ENCODE measurements at places on chromosomes 11 and 22. TPM values are rescaled to one million over a fixed set of nuclear protein-coding genes. Genes with fewer than 3 reads are reported as not detected.

GRCh38 chr11:87460279-87460678, 422.5 kb downstream of the TMEM135 start:
- no peak for DNase-seq

- no peak for DNase-seq
Observed at GRCh38 chr11:22337596-22338485, at the start of gene SLC17A6. TSS of gene SLC17A6 (plus strand) at chr11:22338381. CDS start at chr11:22338534, 153 bp downstream.

- no peak for DNase-seq
Observed at GRCh38 chr11:43941257-43941994, 1.0 kb upstream of the C11orf96 start.

GRCh38 chr11:99865951-99866350, 821.1 kb upstream of the ARHGAP42 start:
- no peak for DNase-seq

GRCh38 chr22:23547818-23548500, 32.1 kb downstream of the IGLL1 start:
- no peak for DNase-seq

DNA sequence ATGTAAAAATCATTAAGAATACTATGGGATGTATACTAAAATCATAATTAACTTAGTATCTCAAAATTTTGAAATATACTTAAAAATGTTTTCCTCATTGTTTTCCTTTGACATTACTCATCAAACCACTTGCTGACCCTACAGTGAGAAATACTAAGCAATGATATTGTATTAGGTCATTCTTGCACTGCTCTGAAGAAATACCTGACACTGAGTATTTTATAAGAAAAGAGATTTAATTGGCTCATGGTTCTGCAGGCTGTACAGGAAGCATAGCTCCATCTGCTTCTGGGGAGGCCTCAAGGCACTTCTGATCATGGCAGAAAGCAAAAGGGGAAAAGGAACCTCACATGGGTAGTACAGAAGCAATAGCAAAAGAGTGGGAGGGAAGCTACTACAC, 950.9 kb upstream of the CHORDC1 start:
- DNase-seq: no peak

- no peak for DNase-seq
Observed at GRCh38 chr11:130677486-130678153, 229.2 kb downstream of the ADAMTS15 start.

DNA sequence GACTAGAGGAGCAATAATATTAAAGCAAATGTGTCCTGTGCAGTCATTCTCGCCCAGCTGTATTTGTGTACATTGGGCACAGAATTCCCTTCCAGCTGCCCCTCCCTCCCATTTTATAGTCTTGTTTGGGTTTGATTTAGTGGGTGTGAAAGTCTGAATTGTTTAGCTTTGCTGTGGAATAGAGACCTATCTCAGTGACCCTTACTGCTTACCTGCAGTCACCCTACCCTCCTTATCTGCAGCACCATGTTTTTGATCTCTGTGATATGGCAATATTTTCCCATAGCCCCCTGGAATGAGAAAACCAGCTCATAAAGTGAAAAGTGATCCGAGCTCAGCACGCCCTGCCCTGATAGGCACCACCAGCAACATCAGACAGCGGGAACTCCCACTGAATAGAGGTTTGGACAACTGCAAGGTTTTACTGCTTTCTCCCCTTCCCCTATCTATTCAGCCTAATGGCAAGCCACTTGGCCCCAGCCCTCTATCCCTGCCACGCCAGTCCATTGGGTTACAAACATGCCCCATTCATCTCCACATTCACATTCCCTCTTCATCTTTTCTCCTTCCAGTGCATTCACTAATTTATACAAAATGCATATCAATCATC, 199.0 kb downstream of the ETS1 start:
- no peak for DNase-seq

DNA sequence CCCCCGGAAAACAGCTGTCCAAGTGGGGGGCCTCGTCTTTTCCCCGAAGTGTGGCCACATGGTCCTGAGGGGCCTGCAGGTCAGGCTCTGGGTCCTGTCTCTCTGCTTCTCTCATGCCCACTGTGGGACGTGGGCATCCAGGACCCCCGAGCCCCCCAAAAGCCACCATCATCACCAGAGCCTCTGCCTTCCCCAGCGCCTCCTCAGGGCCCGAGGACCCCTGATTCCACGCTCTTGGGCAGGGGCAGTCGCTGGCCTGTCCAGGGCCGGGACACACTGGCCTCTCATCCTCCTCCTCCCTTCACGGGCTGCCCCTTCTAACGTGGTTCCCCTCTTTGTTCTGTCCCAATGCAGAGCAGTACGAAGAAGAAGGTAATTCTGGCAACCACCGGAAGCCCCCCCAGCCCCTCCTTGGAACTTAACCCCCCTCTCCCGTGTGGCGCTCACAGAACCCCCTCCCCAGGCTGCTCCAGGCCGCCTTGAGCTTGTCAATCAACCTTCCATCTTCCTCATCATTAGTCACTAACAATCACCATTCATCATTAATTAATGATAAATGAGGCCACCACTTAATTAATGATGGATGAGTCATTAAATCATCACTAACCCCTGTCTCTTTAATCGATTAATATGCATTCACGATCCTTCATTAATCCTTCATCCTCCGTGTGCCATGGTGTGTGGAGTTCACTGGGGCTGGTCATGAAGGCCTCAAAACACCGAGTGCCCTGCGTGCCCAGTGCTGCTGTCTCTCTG, 3.9 kb downstream of the TNNT3 start:
- DNase-seq: no peak

GRCh38 chr11:19962801-19963175, 197.5 kb downstream of the DBX1 start:
- no peak for DNase-seq

GRCh38 chr11:43376065-43376464, 17.3 kb downstream of the TTC17 start:
- DNase-seq: no peak

GRCh38 chr22:19056951-19057401, 65.2 kb downstream of the DGCR2 start:
- DNase-seq: no peak

GRCh38 chr22:30161051-30161469, 80.8 kb downstream of the HORMAD2 start:
- no peak for DNase-seq

DNA sequence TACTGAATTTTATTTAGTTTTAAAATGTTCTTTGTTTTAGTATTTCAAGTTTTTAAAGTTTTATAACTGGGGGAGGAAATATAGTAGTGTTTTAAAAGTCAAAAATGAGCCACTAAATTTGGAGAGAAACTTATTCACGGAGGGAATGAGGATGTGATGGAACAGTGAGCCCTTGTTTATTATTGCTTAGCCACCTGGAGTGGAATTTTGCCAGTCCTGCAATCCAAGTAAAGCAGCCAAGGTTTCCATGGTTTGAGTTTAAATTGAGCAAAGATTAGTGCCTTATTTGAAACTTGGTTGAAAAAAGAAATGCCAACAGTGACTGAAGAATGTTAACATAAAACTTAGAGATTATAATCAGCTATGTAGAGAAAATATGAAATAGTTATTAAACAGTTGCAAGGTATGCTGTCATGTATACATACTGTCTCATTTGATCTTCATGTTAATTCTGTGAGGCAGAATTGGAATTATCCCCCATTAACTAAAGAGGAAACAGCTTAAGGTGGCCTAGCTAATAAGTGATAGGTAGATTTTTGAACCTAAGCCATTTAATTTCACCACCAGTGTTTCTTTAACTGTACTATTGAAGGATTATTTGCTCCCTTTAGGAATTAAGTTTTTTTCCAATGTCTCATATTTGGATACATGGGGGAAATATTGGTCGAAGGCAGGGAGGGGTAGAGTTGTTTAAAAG, 36.4 kb downstream of the SWAP70 start:
- DNase-seq: no peak

DNA sequence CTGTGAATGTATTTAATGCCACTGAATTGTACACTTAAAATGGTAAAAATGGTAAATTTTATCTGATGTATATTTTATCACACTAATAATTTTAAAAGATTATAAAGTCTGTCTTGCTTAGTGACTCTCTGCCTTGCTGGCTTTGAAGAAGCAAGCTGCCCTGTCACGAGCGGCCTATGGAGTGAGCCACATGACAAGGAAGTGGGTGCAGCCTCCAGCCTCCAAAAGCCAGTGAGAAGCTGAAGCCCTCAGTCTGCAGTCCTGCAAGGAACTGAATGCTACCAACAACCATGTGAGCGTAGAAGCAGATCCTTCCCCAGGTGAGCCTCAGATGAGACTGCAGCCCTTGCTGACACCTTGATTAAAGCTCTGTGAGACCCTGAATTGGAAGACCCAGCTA, 20.0 kb downstream of the C11orf24 start:
- no peak for DNase-seq

- DNase-seq: no peak
Observed at GRCh38 chr22:31586137-31586920, 75.7 kb downstream of the PISD start.

DNA sequence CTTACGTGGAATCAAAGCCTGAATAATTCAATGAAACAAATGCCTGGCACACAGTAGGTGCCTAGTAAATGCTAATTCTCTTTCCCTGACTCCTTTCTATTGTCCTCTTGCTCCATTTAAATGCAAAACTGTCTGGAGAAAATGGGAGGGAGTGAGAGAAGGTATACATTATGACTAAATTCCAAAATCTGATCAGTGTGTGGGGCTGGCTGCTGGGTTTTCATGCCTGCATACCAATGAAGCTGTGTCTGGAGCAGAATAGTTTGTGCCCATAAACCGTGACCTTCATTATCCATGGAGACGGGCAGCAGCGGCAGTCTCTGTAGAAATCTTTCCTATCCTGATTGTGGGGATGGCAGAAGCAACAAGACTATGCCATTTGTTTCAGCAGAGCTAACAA, 223.4 kb upstream of the ZBED5 start:
- DNase-seq: no peak

DNA sequence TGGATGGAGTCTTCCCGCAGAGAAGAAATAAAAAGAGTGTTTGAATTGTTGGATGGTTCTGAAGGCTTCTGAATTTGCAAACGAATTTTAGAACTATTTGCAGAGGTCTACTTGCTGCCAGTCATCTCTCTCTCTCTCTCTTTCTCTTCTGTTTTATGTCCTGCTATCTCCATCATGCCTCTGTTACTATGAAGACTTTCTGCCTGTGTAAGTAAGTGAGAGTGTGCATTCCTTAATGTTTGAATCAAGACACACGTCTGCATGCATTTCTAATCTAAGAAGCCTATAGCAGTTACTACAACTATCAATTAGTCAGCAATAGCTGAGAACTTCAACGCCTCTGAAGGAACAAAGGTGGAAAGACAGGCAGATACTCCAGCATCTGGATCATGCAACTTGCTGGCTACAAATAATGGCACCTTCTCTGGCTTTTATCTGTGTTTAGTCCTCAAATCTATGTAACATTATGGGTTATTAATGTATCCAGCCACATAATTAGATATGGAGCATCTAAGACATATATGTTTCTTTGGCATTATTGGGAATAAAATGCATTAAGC, 191.5 kb upstream of the BLID start:
- DNase-seq: no peak

USP35 gene
- 11.8 TPM for total RNA-seq

OR5D14 gene
- not detected for total RNA-seq

SLC37A2 gene
- total RNA-seq: 22.6 TPM

APBB1 gene
- total RNA-seq: 59.7 TPM

APOL1 gene
- total RNA-seq: 28.5 TPM
